ENCODE measurements at places on chromosomes 12 and 14.
A peak's percentile ranks its signal among the peaks of the same experiment; 100 is the strongest.

GRCh38 chr12:89333564-89334252 is 18.6 kb downstream of the DUSP6 start:
- no peak for DNase-seq

DNA sequence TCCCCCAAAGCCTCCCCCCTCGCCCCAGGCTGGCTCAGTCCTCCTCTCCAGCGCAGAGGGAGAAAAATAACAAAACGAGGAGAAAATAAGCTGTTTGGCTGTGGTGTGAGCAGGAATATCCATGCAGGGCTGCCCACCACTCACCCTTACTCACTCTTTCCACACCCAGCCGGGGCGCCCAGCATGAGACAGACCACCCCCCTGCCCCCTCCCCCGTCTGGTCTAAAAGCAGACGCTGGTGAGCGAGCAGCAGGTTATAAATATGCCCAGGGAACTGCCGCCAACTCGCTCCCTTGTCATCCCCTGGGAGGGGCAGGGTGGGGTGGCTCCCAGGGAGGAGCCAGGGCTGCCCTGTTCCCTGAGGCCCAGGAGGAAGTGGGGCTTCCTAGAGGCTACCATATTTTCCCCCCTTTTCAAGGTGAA is 7.4 kb downstream of the WNT1 start:
- no peak for DNase-seq

DNA sequence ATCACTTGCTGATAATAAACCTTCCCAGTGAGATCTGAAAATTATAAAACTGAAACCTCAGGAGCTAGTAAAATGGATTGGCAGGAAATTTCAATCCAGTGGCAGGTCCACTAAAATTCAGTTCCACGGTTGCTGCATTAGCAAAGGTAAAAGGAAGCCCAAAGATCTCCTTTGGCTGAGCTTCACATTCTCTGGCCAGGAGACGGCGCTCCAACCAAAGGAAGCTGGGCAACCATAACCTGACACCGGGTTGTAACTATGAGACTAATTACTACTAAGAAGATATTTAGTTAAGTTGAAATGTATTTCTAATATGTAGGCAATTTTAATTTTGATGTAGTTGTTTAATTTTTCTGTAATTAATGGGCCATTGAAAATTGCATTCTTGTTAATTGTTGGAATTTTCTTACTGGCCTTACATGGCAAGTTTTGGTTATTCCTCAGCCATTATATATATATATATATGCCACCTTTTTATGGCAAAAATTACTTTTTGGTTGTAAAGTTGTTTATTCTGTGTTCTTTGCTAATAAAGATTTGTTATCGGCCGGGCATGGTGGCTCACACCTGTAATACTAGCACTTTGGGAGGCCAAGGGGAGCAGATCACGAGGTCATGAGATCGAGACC is 17.0 kb downstream of the OR8S1 start:
- peak; percentile 38 for DNase-seq

- DNase-seq: peak; percentile 77
Observed at GRCh38 chr14:104094709-104095425, 9.4 kb downstream of the ASPG start.

- no peak for DNase-seq
Observed at GRCh38 chr12:6416596-6416995, 28.2 kb upstream of the CD27 start.

DNA sequence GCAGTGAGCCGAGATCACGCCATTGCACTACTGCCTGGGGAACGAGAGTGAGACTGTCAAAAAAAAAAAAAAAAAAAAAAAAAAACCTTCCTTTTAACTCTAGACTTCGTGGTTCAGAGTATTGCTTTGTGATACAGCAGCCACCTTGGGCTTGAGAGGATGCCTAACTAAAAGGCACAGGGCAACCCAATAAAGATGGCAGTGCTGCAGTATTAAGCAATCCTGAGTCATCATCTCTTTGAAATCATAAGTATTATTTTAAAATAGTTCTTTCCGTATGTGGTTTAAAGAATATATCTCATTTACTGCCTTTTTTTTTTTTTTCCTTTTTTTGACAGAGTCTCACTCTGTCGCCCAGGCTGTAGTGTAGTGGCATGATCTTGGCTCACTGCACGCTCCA is 116.1 kb downstream of the PLEKHA5 start:
- no peak for DNase-seq

- no peak for DNase-seq
Observed at GRCh38 chr12:17992002-17992656, 97.9 kb downstream of the RERGL start.

DNA sequence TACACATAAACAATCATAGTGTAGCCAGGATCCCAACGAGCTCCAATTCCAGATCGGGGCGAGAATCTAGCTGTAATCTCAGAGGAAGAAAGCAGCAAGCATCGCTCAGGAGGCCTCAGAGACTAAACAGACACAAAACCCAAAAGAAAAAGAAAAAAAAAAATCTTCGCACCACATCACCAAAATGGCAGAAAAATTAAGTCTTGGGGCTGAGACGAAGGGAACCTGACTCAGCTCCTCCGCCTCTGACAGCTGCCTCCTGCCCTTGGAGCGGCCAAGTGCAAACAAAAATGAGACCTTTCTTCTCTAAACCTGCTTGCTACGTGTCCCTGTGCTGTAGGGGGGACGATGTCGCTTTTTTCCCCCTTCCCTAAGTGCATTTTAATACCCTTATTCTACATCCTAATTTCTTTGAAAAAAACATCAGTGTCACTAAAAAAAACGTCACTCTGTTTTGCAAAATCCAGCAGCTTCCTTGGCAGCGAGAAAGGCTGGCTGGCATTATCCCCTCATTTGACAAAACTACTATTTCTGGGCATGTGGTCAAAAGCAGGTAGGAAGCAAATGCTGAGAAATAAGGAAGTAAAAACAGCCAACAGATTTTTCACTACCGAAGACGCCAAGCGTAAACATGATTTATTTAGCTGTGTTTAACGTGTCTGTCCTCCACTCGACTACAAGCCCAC is 30.5 kb downstream of the BCL11B start:
- DNase-seq: no peak

- DNase-seq: no peak
Observed at GRCh38 chr12:48446161-48446776, 26.1 kb upstream of the ANP32D start.

DNA sequence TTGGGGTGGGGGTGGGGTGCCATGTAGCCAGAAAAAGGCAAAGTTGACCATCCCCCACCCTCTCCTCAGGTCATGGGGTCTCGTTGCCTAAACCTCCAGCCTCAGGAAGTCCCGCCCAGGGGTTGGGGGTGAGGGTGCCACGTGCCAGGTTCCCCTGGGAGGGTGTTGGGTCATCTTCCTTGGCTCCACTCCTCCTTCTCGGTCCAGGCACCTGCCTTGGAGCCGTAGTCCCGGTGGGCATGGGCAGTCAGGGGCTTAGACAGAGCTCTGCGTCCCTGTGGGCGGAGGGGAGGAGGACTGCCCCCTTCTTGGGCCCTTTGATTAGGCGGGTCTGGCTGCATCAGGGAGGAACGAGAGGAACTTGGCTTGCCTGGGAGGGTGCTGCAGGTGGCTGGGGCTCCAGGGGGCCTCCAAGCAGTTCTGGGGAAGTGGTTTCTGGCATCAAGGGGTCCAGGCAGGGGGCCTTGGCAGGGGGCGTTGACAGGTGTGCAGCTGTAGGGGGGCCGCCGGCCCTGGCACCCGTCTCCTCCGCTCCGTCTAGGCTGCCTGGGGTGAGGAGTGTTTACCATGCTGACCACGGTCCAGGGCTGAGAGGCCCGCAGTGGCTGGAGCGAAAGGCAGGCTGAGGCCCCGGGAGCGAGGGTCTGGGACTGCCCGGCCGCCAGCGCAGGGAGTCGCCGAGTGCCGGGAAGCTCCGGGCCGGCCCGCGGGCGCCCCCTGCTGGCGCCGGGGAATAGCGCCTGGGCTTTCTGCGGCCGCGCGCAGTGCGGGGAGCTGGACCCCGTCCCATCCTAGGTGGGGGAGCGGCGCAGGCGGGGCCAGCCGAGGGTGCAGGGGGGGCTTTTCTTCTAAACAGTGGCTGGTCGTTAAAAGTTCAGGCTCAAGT is 7.9 kb downstream of the SETD1B start:
- DNase-seq: peak; percentile 69

DNA sequence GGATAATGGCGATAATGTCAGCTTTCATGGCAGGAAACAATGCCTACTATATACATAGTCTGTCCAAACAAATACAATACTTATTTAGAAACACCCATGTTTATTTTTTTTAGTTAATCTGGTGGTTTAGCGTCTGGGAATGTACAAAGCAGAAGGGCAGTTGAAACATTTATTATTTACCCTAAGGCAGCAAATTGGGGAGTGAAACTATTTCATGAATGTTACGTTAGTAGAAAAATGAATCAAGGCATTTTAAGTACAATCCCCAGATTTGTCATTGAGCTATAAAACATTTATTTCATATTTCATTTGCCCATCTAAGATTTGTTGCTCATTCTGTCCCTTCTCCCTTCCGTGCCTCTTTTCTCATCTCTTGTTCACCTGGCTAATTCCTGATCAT is 87.1 kb upstream of the ATF1 start:
- no peak for DNase-seq

- DNase-seq: peak; percentile 7
Observed at GRCh38 chr12:104930388-104931326, 27.4 kb downstream of the SLC41A2 start.

GRCh38 chr14:70882776-70883492 is 24.3 kb upstream of the PCNX1 start:
- no peak for DNase-seq

DNA sequence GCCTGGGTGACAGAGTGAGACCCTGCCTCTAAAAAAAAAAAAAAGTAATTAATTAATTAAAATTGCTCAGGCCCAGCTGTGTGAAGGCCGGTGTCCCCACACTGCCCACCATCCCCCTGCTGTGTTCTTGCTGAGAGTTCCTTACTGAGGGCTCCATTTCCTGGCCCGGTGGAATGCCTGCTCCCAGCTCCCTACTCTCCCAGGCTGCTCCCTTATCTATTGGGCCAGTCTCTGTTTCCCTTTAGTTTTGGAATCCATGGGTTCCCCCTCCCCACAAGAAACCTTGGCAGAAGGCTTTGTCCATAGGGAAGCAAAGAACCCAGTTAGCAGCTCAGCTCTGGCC is 19.0 kb downstream of the MLXIP start:
- no peak for DNase-seq

- DNase-seq: no peak
Observed at GRCh38 chr12:65123435-65124063, 2.4 kb upstream of the WIF1 start.

- no peak for DNase-seq
Observed at GRCh38 chr12:19181666-19182426, 52.3 kb downstream of the PLEKHA5 start.

GRCh38 chr14:33964599-33965317 is 13.9 kb upstream of the EGLN3 start:
- no peak for DNase-seq

DNA sequence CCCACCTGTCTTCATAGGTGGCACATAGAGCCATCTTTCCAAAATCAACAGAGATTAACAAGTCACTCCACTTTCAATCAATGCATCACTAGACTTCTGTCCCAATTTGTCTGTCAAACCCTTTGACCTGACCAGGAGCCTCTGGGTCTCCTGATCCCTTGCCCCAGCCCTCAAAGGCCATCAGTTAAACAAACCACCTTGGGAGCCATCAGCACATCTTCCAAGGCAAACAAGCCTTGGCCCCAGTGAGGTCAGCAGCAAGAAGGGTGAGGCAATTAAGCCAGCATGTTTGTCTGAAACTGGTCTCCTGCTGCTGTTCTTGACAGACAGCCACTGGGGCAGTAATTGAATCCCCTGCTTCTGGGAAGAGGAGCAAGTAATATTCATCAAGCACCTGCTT is 742.8 kb upstream of the TBX3 start:
- no peak for DNase-seq

GRCh38 chr12:32921397-32921796 is 24.8 kb upstream of the PKP2 start:
- DNase-seq: no peak

- no peak for DNase-seq
Observed at GRCh38 chr14:91754185-91754584, 22.3 kb upstream of the CATSPERB start.

GRCh38 chr12:66500841-66501240 is 178.0 kb downstream of the GRIP1 start:
- DNase-seq: no peak

- no peak for DNase-seq
Observed at GRCh38 chr12:119288576-119288975, 46.0 kb upstream of the CCDC60 start.

DNA sequence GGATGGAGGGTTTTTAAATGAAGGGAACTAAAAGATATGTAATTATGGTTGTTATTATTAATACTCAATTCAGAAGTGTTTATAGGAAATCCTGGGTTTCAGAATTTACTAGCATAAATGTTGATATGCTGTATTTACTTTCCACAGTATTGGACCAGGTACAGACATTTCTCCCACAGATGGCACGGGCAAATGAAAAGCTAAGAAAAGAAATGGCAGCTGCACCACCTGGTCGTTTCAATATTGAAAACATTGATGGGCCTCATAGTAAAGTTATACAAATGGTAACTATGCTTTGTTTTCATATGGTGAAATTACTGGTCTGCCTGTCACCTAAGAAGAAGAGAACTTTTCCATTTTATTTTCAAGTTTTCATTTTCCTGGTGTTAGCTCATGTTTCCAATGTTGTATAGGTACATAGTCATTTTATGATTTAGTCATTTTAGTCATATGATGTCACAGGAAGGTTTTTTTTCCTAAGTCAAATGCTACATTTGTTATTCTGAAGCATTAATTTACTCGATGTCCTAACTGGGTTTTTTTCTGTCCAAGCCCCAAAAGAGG is 5.5 kb downstream of the NOPCHAP1 start:
- no peak for DNase-seq

DNA sequence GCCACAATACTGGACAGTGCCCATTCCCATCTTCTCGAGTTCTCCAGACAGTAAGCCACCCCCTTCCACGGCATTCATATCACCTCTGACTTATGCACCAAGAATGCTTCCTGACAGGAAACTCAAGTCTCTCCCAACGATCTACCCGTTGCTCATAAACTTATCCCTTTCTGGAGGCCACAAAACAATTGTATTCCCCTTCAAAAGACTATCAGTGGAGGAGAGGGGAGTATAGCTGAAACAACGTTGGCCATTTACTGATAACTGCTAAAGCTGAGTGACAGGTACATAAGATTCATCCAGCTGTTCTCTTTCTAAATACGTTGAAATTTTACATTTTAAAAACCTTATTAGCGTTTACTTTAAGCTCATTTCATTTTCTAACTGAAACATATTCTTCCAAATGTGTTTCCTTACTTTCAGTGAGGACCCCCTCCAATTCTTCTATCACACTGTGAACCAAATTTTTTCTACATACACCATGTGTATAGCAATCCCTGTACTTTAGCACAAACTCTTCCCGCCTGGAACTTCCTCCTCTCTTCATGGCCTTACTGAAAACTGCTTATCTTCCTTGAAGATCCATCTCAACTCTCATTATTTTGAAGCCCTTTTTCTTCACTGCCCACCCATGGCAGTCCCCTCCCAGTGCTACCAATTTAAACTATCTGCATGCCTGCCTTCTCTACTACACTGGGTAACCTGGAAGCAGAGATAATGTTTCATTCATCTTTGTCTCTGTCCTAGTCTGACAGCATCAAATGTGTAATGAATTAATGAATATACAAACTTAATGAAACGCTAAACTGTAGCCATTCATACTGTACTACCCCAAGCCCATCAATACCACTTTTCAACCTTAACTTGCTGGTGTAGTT is 28.8 kb downstream of the ATXN2 start:
- no peak for DNase-seq

All from stimulated activated CD4-positive, alpha-beta T cell treated with anti-CD3 and anti-CD28 coated beads, Interleukin-12 subunit alpha, Interleukin-12 subunit beta, amount 100 ng/mL, for 4 hours (primary cell).